Activated CD4-positive, CD25-positive, alpha-beta regulatory T cell treated with anti-CD3 and anti-CD28 coated beads, Interleukin-2, amount 50 U/mL, for 72 hours (primary cell): ENCODE measurements at places on chromosomes 16 and 17.

DNA sequence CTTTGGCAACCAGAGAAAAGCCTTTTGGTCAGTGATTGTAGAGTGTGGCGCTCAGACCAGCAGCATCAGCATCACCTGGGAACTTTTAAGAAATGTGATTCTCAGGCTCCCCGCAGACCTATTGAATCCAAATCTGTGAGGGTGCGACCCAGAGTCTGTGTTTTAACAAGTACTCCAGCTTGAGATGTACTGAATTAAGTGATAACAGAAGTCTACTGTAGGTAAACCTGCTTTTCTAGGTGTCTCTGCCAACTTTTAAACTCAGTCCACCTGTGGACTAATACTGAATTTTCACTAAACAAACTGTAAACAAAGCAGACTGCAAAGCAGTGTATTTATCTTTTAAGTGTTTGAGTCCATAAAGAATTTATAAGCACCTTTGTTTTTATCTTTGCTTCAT is 43.6 kb downstream of the NUP93 start:
- DNase-seq: no peak

DNA sequence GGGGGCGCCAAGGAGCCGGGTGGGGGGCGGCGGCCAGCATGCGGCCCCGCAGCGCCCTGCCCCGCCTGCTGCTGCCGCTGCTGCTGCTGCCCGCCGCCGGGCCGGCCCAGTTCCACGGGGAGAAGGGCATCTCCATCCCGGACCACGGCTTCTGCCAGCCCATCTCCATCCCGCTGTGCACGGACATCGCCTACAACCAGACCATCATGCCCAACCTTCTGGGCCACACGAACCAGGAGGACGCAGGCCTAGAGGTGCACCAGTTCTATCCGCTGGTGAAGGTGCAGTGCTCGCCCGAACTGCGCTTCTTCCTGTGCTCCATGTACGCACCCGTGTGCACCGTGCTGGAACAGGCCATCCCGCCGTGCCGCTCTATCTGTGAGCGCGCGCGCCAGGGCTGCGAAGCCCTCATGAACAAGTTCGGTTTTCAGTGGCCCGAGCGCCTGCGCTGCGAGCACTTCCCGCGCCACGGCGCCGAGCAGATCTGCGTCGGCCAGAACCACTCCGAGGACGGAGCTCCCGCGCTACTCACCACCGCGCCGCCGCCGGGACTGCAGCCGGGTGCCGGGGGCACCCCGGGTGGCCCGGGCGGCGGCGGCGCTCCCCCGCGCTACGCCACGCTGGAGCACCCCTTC is 484 bp downstream of the FZD2 start:
- no peak for DNase-seq

- DNase-seq: no peak
Measured at GRCh38 chr17:16480995-16481394, 11.0 kb downstream of the LRRC75A start.

GRCh38 chr17:46143827-46144236 is 49.4 kb downstream of the KANSL1 start:
- no peak for DNase-seq

- no peak for DNase-seq
Measured at GRCh38 chr17:65567566-65567965, 6.1 kb upstream of the AXIN2 start.

DNA sequence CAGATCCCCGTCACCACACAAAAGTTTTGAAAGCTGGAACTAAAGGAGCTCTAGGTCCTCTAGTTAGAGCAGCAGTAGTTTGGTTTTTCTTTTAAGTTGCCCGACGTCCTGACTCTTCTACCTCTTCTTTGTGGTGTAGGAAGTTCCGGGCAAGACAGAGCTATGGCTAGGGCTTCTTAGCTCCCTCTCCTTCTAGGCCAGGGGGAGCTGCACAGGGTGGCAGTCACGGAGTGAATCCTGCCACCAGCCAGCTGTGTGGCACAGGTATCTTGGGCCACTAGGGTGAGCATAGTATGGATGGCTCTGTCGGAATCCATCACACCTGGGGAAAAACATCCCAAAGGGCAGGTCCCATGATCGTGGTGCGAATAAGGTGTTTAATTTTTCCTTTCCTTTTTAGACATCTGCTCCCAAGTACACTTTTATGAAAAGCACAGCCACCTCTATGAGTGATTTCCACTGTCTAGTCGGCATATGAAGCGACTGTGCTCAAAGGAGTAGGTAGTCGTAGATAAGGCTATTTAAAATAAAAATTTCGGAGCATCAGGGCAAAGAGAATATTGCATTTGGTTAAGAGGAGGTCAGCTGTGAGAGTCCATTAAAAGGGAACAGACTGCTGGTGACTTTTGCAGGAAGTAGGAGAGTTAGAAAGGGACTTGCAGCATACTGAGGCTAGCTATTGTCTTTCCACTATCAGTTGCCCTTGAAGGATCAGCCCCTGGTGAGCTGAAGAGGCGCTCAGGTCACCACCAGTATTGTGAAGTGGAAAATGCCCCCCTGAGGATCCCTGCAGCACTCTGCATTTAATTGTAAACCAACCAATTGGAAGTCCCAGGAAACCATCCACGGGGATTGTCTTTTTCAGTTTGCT is 2.1 kb downstream of the PRKCA start:
- no peak for DNase-seq

DNA sequence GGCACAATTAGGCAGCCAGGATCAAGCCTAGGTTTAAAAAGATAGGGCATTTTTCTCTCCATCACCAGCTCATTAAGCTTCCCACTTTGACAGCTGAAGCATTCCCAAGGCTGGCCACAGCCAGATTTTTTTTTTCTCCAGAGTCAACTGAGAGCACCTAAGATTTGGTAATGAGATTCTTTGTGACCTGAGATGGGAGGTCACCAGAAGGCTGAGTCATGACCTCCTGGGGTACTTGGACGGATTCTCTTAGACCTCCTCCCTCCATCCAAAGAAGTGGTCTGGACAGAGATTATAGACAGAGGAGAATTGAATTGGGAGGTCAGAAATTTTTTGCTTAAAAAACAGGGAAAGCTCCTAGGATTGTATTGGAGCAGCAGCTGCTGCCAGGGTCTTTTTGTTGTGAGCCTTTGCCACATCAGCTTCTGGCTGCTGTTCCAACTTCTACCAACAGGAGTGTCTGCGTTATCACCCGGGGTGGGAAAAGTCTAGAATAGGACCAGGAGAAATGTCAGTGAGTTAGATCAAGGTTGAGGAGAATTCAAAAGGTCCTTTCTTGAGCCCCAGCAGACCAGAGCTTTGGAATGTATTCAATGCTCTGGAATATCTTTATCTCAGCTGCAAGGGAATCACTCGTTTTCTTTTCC is 221.2 kb upstream of the N4BP1 start:
- no peak for DNase-seq

DNA sequence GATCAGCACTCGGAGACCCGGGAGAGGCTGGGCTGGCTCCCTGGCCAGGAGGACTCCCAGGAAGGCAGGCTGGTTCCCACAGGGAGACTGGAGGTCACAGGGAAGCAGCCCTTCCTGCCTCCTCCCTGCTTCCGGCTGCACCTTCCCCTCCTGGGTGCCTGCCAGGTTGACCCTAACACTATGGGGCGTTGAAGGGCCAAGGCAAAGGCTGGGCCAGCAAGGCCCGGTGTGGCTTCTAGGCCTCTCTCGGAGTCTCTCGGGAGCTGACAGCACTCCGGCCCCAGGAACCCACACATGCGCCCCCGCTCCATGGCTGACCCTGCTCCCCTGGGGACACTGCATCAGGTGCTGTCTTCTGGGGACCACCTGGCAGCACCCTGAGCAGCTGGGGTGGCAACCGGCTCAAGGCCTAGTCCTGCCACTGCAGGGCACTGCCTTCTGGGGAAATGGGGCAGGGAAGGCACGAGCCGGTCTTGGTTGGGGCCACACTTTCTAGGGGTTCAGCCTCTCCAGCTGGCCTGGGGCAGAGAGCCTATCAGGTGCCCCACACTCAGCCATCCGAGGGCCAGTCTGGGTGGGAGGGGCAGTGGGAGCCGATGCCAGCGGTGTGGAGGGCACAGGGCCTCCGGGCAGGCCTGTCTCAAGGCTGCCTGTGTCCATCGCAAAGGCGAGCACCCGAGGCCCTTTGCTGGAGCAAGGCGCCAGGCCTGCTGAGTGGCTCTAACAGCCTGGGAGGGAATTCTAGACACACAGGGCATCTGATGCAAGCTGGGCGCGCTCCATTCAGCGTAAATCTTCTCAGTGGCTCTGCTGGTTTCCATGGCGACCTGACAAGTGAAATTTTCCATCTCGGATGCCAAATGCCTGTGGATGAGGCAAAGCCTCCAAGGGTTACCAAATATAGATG is 5.6 kb upstream of the MTSS2 start:
- DNase-seq: no peak

DNA sequence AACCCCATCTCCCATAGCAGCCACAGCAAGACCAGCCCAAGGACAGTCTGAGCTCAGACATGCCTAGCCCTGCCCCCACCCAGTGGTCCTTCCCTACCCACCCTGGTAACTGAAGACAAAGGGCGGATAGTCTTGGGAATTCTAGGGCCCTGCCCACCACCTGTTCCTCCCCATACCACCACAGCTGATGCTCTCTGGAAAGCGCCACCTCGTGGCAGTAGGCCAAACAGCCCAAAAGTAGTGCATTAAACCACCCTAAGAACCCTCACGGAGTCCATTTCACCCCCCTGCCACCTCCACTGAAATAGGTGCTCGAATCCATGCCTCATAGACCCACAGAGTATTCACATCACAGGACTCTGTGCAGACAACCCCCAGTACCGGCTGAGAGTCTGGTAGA is 1021.4 kb downstream of the CDH8 start:
- DNase-seq: no peak
